NCI-H1048 (cell line): ENCODE measurements at places on chromosomes 2 and 18.

GRCh38 chr2:124209441-124209840 is 184.4 kb downstream of the CNTNAP5 start:
- no peak for DNase-seq

DNA sequence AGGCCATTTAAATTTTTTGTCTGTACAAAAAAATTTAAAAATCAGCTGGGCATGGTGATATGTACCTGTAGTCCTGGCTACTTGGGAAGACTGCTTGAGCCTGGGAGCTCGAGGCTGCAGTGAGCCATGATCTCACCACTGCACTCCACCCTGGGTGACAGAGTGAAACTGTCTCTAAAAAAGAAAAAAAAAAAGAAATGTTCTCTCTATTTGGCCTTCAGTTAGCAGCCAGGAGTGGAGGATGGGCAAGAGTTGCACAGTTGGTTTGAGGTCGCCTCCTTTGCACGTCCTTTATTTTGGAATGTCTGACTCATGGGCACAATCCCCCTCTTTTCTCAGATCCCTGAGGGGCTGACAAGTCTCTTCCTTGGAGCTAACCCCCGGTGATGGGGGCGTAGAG is 26.3 kb downstream of the ITM2C start:
- DNase-seq: no peak

GRCh38 chr18:50231621-50232020 is 34.7 kb downstream of the CFAP53 start:
- no peak for DNase-seq

DNA sequence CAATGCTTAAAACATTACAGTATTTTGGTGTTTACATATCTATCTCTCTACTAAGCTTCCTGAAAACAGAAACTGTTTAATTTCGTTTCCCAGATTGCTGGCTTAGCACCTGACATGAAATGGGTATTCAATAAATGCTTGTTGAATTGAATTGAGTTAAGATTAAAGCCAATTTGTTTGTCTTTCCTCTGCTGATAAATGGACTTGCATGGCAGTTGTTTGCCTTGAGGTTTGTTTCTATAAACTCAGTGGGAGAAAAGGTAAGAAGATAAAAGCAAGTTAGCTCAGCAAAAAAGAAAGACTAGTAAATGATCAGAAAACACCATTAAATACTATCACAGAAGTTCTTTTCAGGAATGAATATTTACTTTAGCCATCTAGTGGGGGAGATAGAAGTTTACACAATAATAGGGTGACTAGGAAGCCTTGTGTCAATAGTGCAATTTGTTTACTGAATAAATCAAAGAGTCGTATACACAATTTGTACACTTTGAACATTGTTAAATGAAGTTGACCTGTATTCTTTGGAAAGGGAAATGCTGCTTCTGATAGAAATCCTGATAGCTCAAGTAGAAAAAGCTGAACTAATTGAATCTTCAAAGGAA is 754.5 kb upstream of the FAM98A start:
- DNase-seq: no peak

DNA sequence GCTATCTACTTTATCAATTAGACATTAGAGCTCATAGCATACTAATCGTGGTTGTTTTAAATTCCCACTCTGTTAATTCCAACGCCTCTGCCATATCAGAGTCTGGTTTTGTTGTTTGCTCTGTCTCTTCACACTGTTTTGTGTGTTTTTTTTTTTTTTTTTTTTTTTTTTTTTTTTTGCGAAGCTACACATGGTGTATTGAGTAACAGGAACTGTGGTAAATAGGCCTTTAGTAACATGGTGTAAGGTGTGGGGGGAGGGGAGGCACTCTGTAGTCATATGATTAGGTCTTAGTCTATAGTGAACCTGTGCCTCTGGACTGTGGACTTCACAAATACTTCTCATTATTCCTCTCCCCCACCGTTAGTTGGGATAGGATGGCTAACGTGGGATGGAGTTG is 370.7 kb upstream of the RAB12 start:
- DNase-seq: no peak

DNA sequence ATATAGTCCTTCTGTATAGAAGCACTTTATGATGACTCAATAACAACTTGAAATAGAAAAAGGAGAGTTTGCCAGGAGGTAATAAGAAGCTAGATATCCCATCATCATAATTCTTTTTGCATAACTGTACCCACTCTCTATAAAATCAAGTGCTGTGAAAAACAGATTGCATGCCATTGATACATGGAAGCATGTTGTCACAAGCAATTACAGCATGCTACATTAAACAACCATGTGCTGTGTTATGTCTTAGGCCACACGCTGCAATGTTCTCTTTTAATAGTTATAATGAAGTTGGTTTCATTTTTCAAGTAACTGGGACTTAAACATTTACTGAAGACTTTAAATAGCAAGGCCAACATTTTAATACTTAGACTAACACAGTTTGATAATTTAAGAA is 264.2 kb downstream of the RPRM start:
- no peak for DNase-seq
